Colonic mucosa (tissue), 4 donors: ENCODE measurements at places on chromosomes 7 and 10. TPM values are rescaled to one million over a fixed set of nuclear protein-coding genes. Genes with fewer than 3 reads are reported as not detected.

The SHH gene
- total RNA-seq = 5.6 TPM

DNA sequence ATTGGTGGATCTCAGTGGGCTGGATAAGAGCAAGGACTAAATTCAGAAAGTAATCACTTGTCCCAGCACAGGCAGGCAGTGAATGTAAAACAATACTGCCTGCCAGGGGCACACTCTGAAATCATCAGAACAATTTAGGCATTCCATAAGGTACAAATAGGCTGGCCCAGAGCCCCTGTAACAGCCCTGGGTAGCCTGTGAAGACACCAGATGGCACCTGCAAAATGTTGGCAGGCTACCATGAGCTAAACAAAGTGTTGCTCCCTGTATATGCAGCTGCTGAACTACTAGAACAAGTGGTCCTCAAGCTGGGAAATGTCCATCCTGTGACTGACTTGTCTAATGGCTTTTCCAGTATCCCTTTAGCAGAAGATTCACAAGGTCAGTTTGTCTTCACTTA, 3.0 kb upstream of the PRSS37 start:
- no peak for DNase-seq

GRCh38 chr7:144674550-144674949, 161.3 kb downstream of the TPK1 start:
- no peak for DNase-seq

DNA sequence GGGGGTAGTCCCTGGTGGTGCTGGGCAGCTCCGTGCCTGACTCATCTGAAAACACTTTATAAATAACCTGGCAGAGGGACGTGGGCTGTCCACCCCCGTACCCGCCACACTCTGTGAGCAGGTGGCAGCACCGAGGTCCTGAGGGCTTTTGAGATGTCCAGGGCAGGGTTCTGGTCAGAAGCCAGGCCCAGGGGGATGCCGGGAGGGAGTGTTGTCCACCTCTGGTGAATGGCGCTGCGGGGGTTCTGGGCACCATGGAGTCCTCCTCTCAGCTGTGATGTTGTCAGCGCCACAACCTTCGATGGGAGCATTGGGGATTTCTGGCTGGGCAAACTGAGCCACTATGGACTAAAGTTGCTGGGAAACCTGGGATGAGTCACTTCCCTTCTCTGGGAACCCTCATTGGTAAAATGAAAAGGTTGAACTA, 27.4 kb upstream of the GOLGA7B start:
- DNase-seq = no peak

DNA sequence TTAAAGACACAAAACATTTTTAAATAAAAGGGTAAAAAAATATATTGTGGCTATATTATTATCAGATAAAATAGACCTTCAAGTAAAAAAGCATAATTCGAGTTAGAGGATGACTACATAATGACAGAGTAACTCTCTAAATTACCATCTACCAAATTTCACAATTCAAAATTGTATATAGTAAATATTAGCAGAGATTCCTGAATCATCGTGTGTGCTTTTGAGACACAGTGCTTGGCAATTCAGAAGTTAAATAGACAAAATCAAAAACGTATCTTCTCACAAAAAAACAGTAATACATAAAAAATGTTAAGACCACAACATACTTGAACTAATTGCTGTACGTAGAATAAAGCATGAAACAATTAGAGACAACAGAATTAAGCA, 110.4 kb downstream of the AHR start:
- no peak for DNase-seq

GRCh38 chr10:132615341-132616169, 78.0 kb downstream of the INPP5A start:
- DNase-seq = no peak
